ENCODE measurements at places on chromosomes 13 and 19. TPM values are rescaled to one million over a fixed set of nuclear protein-coding genes. Genes with fewer than 3 reads are reported as not detected.

DNA sequence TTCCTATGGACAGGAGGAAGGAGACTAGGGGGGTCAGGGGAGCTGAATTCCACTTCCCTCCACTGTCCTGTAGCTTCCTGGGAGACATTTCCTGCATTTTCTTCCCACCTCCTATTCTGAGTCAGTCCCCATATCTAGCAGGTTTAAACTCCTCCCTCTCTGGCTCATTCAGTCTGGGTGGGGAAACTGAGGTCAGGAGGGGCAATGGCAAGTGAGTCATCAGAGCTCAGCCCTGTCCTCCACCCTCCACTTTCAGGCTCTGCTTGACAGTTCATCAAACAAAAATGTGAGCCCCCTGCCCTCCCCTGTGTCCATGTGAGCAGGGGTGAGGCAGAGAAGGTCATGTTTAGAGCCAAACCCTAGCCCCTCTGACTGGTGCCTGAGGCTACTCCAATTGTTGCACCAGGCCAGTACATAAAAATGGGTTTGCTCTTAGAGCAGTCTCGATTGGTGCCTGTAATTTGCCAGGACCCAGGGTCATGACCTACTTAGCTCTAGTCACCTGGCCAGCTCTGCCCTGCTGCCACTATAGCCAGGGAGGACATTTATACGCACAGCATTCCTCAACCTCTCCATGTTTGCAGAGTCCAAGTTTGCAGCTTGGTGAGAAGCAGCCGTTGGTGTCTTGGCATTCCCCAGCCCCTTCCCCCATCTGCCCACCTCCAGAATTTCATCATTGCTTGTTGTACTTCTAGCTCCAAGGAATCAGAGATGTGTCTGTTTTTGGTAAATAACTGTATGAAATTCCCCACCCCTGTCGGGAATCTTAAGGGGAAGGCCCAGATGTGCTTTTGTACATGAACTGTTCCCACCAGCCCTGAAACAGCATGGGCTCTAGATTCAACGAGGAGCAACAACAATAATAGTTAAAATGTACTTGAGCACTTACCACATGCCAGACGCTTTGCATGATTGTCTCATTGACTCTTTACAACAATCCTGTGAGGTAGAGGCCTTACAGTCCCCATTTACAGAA is 20.7 kb downstream of the SAMD4B start:
- H3K36me3 ChIP-seq, result peaks cover 4% of the 10 kb centered on the region
- peak; percentile 27 for DNase-seq
- H3K27ac ChIP-seq, result no peak overlapping the region
- H3K4me3 ChIP-seq, result no peak overlapping the region

DNA sequence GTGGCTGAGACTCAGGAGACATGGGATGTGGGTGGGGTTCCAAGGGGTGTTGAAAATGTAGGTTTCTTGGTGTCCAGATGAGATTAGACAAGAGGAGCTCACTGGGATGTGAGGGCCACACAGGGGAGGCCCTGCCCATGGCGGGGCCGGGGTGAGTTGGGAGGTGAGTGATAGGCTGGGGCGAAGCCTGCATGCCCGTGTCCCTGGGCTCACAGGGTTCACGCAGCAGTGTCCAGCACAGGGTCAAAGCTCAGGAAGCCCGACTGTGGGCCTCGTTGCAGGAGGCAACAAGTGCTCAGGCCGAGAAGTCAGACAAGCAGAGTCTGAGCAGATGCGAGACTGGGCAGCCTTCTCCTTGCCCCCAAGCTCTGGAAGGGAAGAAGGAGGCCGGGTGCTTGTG is 27.2 kb downstream of the CCDC8 start:
- no peaks in the 10 kb centered on the region for H3K27me3 ChIP-seq
- no peak overlapping the region for H3K27ac ChIP-seq
- no peak overlapping the region for H3K4me3 ChIP-seq
- DNase-seq, result no peak
- peaks cover 59% of the 10 kb centered on the region for H3K36me3 ChIP-seq

DNA sequence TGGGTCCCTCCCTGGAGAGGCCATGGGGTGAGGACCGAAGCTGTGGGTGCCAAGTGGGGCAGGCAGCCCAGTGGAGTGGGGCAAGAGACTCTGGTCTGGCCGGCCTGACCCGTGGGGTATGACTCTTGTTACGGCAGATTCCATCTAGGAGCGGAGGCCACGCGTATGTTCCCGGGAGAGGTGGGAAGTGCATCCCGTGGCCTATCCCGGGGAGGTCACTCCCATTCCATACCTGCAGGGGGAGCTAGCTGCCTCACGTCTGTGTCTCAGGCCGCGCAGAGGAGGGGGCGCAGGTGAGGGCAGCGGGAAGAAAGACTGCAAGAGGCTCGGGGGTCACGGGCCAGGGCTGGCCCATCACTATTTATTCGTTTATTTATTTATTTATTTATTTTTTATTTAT is 4.9 kb downstream of the CSNK1G2 start:
- H3K4me1 ChIP-seq, result peaks cover 12% of the 10 kb centered on the region
- no peaks in the 10 kb centered on the region for H3K27me3 ChIP-seq
- no peak overlapping the region for H3K27ac ChIP-seq
- DNase-seq, result peak; percentile 16

GRCh38 chr19:42129399-42130253 is 2.6 kb downstream of the POU2F2 start:
- peaks cover 6% of the 10 kb centered on the region for H3K4me1 ChIP-seq
- H3K27me3 ChIP-seq, result no peaks in the 10 kb centered on the region
- no peak for DNase-seq
- H3K36me3 ChIP-seq, result no peaks in the 10 kb centered on the region
- no peak overlapping the region for H3K27ac ChIP-seq

- DNase-seq, result no peak
- H3K27ac ChIP-seq, result no peak overlapping the region
- no peaks in the 10 kb centered on the region for H3K36me3 ChIP-seq
- no peaks in the 10 kb centered on the region for H3K27me3 ChIP-seq
Measured at GRCh38 chr19:2334426-2334825, 5.9 kb downstream of the SPPL2B start.

FGF22 gene
- total RNA-seq, result not detected

Measured in endothelial cell of umbilical vein (primary cell).